Germinal center (tissue), 1 donor: ENCODE measurements at places on chromosomes 2 and 18.

- no peak for DNase-seq
Observed at GRCh38 chr2:183490914-183491313, 366.7 kb downstream of the NUP35 start.

GRCh38 chr2:148221166-148221565 lies 200.3 kb downstream of the MBD5 start:
- DNase-seq: no peak

GRCh38 chr2:196295005-196295404 lies 123.6 kb upstream of the STK17B start:
- no peak for DNase-seq

- no peak for DNase-seq
Observed at GRCh38 chr2:164771897-164772296, 69.7 kb downstream of the COBLL1 start.

DNA sequence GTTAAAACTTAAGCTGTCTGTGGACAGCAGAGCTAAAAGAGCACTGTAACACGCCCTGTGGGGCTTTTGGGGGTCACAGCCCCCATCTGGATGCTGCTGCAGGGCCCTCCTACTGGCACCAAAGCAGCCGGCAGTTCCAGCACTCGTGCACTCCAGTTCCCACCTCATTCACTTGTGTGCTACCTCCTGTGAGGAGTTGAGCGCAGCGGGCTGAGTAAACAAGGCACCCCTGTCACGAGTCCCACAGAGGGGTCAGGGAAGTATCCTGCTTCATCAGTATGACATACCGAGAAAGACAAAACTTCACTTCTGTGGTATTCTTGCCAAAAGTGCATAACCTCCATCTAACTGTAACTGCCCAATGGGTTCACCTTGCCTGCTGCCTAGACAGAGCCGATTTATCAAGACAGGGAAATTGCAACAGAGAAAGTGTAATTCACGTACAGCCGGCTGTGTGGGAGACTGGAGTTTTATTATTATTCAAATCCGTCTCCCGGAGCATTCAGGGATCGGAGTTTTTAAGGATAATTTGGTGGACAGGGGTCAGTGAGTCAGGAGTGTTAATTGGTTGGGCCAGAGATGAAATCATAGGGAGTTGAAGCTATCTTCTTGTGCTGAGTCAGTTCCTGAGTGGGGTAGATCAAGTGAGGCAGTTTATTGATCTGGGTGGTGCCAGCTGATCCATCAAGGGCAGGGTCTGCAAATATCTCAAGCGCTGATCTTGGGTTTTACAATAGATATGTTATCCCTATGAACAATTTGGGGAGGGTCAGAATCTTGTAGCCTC lies 41.6 kb downstream of the TMEM17 start:
- DNase-seq: no peak
